Liver (tissue), 10 donors: ENCODE measurements at places on chromosomes 2 and 18. TPM values are rescaled to one million over a fixed set of nuclear protein-coding genes. Genes with fewer than 3 reads are reported as not detected.

DNA sequence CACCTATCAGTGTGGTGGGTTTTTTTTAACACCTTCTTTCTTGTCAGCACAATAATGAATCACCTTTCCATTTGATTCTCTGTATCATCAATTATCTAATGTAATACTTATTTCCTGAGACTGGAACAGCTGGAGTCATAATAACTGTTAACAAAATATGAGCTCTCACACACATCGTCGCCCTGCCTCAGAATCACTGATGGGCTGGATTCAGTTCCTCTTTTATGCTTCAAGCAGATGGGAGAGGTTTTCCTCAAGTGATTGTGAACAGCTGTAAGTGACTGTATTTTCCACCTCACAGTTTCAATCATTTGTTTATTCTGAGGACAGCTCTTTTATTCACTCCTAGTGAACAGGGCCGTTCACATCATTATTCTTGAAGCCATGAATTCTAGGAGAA is 330.2 kb downstream of the DSC3 start:
- H3K27ac ChIP-seq: no peak overlapping the region
- no peaks in the 10 kb centered on the region for H3K4me1 ChIP-seq
- H3K27me3 ChIP-seq: no peaks in the 10 kb centered on the region
- no peaks in the 10 kb centered on the region for H3K36me3 ChIP-seq
- DNase-seq: no peak
- no peak overlapping the region for H3K4me3 ChIP-seq

Gene NCL
- 121 TPM for polyA plus RNA-seq

- H3K4me3 ChIP-seq: no peak overlapping the region
- no peak overlapping the region for H3K27ac ChIP-seq
- peaks cover 3% of the 10 kb centered on the region for H3K4me1 ChIP-seq
Observed at GRCh38 chr18:58364876-58365528, 263.9 kb downstream of the ALPK2 start.

Gene NT5C1B
- polyA plus RNA-seq: 0.63 TPM

GRCh38 chr2:1377473-1377872 is 35.8 kb upstream of the TPO start:
- H3K4me3 ChIP-seq: no peak overlapping the region
- no peaks in the 10 kb centered on the region for H3K4me1 ChIP-seq
- no peaks in the 10 kb centered on the region for H3K36me3 ChIP-seq

GRCh38 chr2:88036606-88037005 is 19.0 kb downstream of the KRCC1 start:
- H3K27me3 ChIP-seq: no peaks in the 10 kb centered on the region
- no peak overlapping the region for H3K27ac ChIP-seq
- H3K4me3 ChIP-seq: no peak overlapping the region
- no peak for DNase-seq
- peaks cover 12% of the 10 kb centered on the region for H3K36me3 ChIP-seq
- no peaks in the 10 kb centered on the region for H3K4me1 ChIP-seq

Gene INPP5D
- polyA plus RNA-seq: 4.2 TPM

Gene STARD6
- polyA plus RNA-seq: not detected

DNA sequence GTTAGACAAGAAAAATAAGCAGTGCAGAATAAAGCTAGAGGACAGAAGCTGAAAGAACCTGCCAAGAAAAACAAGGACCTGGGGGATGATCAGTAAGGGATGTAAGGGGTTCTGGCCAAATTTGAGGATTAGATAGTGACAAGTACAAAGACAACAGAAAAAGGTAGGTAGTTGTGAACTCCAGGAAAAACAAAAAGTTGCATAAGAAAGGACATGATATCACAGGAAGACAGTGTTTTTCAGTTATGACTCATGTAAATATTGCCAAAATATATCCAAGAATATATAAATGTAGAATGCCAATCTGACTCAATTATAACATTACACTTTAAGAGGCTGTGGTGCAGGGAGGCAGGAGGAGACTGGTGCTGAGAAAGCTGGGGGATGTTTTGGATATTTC is 209.8 kb upstream of the SH3BP4 start:
- no peaks in the 10 kb centered on the region for H3K36me3 ChIP-seq
- H3K4me3 ChIP-seq: no peak overlapping the region
- no peak for DNase-seq
- no peaks in the 10 kb centered on the region for H3K27me3 ChIP-seq
- H3K4me1 ChIP-seq: no peaks in the 10 kb centered on the region

GRCh38 chr2:65064728-65065552 is 8.7 kb downstream of the CEP68 start:
- H3K4me3 ChIP-seq: no peak overlapping the region
- H3K27ac ChIP-seq: peak overlapping the region; percentile 57
- H3K36me3 ChIP-seq: no peaks in the 10 kb centered on the region
- no peak for DNase-seq
- peaks cover 14% of the 10 kb centered on the region for H3K4me1 ChIP-seq
- H3K27me3 ChIP-seq: no peaks in the 10 kb centered on the region

- H3K4me3 ChIP-seq: no peak overlapping the region
- no peak overlapping the region for H3K27ac ChIP-seq
- H3K4me1 ChIP-seq: no peaks in the 10 kb centered on the region
- no peak for DNase-seq
Observed at GRCh38 chr18:74841248-74841647, 243.6 kb downstream of the ZNF407 start.

GRCh38 chr18:52288403-52289004 is 51.5 kb upstream of the DCC start:
- H3K27me3 ChIP-seq: no peaks in the 10 kb centered on the region
- peak; percentile 50 for DNase-seq
- no peak overlapping the region for H3K4me3 ChIP-seq

DNA sequence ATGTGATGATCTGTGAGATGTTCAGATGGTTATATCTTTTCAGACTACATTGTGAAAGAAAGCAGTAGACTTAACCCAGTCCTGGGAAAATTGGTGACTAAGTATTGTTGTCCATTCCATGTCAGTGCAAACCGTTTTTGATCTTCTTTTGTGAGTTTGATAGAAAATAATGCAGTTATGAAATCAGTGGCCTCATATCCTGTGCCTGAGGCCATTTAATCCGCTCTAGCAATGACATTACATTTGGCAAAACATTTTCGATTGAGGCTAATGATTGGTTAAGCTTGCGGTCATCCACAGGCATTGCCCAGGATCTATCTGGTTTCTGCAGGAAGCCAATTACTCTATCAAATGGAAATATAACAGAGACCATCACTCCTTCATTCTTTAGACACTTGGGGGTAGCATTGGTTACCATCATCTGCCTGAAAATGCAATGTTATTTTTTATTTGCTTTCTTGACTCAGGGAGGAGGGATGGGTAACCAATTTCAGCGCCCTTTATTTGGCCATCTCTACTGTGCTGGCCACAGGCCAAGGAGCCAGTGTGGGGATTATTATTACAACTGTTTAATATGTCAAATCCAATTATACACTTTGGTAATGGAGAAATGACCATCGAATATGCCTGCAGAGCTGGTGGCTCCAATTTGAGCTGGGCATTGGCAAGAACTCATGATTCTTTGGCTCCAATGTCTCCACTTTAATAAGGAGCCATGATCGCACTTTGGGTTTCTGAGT is 33.6 kb downstream of the TRIB2 start:
- H3K27me3 ChIP-seq: no peaks in the 10 kb centered on the region
- H3K36me3 ChIP-seq: no peaks in the 10 kb centered on the region
- no peak overlapping the region for H3K4me3 ChIP-seq
- H3K27ac ChIP-seq: no peak overlapping the region
- H3K4me1 ChIP-seq: no peaks in the 10 kb centered on the region
- no peak for DNase-seq

- H3K4me1 ChIP-seq: peaks cover 5% of the 10 kb centered on the region
- no peak for DNase-seq
- H3K27ac ChIP-seq: no peak overlapping the region
- no peaks in the 10 kb centered on the region for H3K36me3 ChIP-seq
- H3K4me3 ChIP-seq: no peak overlapping the region
Observed at GRCh38 chr2:218872645-218873358, 7.8 kb upstream of the WNT10A start.

GRCh38 chr2:45895241-45895861 is 243.9 kb downstream of the PRKCE start:
- H3K27ac ChIP-seq: no peak overlapping the region
- no peak overlapping the region for H3K4me3 ChIP-seq
- H3K27me3 ChIP-seq: no peaks in the 10 kb centered on the region
- DNase-seq: no peak
- no peaks in the 10 kb centered on the region for H3K4me1 ChIP-seq

DNA sequence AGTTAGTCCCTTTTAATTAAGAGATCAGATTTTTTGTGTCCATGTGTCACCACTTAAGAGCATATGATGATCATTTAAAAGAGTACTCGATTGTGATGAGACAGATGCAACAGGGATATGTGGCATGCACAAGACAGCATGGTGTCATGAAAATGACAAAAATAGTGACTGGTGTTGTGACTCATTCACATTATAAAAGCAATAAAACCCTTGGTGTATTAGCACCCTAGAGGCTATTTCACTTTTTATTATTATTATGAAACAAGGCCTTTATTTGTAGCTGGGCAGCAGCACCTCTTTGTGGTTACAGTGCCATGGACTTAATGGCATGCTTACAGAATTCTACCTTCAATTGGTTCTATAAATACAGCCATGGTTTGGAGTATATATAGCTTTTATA is 1296.0 kb upstream of the ZEB2 start:
- DNase-seq: no peak
- H3K36me3 ChIP-seq: no peaks in the 10 kb centered on the region
- no peaks in the 10 kb centered on the region for H3K27me3 ChIP-seq
- H3K4me1 ChIP-seq: no peaks in the 10 kb centered on the region

DNA sequence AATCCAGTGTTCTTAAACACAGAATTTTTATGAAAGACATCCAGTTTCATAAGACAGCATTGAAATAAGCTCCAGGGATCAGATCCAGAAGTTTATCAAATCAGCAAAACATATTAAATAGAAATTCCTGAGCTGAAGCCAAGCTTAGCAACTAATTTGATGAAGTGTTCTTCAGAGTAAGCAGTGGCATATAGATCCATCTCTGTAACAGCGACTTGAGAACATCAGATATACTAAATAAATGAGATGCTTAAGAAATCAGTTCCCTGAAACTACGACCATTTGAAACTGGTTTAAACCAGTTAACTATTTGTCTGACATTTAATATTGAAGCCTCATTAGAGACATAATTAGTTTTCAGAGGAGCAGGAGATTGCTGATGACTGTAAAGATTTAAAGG is 34.1 kb downstream of the PPP1R1C start:
- no peak overlapping the region for H3K4me3 ChIP-seq
- no peak for DNase-seq
- H3K27ac ChIP-seq: no peak overlapping the region
- H3K4me1 ChIP-seq: no peaks in the 10 kb centered on the region

DNA sequence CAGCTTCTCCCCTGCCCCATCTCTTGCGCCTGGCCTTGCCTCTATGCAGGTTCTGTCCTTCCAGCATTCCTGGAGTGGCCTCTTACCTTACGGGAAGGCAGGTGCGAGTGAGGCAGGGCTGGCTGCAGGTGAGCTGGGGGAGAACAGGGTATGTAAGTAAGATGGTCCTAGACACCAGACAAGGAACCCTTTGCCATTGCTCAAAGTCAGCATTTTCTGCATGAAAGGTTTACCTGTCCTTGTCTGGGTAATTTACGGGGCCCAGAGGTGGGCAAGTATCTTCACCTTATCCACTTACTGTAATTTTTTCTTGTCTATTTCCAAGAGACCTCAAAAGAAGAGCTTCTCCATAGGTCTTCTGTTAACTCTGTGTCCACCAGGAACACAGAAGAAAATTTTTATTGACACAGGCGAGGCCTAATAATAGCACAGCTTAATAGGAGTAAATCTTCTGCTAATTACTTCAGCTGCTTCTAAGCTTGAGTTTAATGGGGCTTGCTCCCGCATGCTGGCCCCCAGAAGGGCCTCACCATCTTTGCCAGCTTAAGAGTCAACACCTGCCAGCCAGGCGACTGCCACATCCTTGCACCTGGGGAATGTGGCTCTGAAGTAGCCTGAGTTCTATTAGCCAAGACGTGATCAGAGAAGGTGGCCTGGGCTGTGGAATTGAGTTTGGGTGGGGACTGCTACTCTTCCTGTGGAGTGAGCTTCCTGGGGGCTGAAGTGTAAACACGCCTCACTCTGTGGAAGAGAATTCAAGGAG is 27.1 kb downstream of the PCARE start:
- H3K36me3 ChIP-seq: no peaks in the 10 kb centered on the region
- H3K4me3 ChIP-seq: no peak overlapping the region
- no peaks in the 10 kb centered on the region for H3K27me3 ChIP-seq
- no peaks in the 10 kb centered on the region for H3K4me1 ChIP-seq

- no peaks in the 10 kb centered on the region for H3K4me1 ChIP-seq
- no peaks in the 10 kb centered on the region for H3K27me3 ChIP-seq
- no peaks in the 10 kb centered on the region for H3K36me3 ChIP-seq
- no peak for DNase-seq
- no peak overlapping the region for H3K4me3 ChIP-seq
- no peak overlapping the region for H3K27ac ChIP-seq
Observed at GRCh38 chr2:204331988-204332387, 213.3 kb upstream of the PARD3B start.

GRCh38 chr2:15732341-15733077 is 140.8 kb downstream of the DDX1 start:
- H3K27me3 ChIP-seq: no peaks in the 10 kb centered on the region
- H3K27ac ChIP-seq: no peak overlapping the region
- H3K36me3 ChIP-seq: no peaks in the 10 kb centered on the region
- no peak for DNase-seq

DNA sequence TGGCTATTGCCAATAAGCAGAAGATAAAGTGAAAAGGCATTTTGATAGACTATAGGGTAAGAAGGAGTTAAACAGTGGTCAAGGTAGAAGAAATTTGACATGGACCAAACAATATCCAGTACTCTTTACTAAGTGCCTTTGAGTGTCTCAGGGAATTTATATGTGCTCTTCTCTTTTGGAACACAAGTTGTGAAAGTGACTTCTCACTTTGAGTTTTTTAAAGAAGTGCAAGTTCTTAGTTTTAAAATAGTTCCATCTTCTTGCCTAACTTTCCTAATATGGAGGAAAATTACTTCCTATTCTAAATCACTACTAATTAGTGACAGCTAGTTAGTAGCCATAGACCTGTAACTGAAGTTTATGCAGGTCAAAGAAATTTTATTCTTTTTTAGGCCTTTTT is 63.4 kb downstream of the AFTPH start:
- no peak overlapping the region for H3K27ac ChIP-seq
- H3K4me3 ChIP-seq: no peak overlapping the region
- peaks cover 18% of the 10 kb centered on the region for H3K36me3 ChIP-seq
- no peaks in the 10 kb centered on the region for H3K27me3 ChIP-seq

- no peaks in the 10 kb centered on the region for H3K27me3 ChIP-seq
- no peaks in the 10 kb centered on the region for H3K36me3 ChIP-seq
- peak overlapping the region; percentile 61 for H3K4me3 ChIP-seq
Observed at GRCh38 chr2:134120733-134121630, 132.9 kb upstream of the MGAT5 start.

- peaks cover 10% of the 10 kb centered on the region for H3K4me1 ChIP-seq
- H3K36me3 ChIP-seq: no peaks in the 10 kb centered on the region
- no peak for DNase-seq
- H3K4me3 ChIP-seq: no peak overlapping the region
- H3K27ac ChIP-seq: peak overlapping the region; percentile 97
Observed at GRCh38 chr2:70095720-70096670, 8.7 kb downstream of the PCBP1 start.

GRCh38 chr2:141497272-141497671 is 633.5 kb downstream of the LRP1B start:
- no peak overlapping the region for H3K4me3 ChIP-seq
- H3K27ac ChIP-seq: no peak overlapping the region
- no peak for DNase-seq
- H3K27me3 ChIP-seq: no peaks in the 10 kb centered on the region
- H3K4me1 ChIP-seq: no peaks in the 10 kb centered on the region
- H3K36me3 ChIP-seq: no peaks in the 10 kb centered on the region

Gene IL37
- not detected for polyA plus RNA-seq

Gene ABHD3
- 33.5 TPM for polyA plus RNA-seq

- no peaks in the 10 kb centered on the region for H3K4me1 ChIP-seq
- H3K4me3 ChIP-seq: no peak overlapping the region
- H3K36me3 ChIP-seq: no peaks in the 10 kb centered on the region
- H3K27ac ChIP-seq: no peak overlapping the region
- DNase-seq: no peak
Observed at GRCh38 chr2:7043690-7044089, 126.5 kb downstream of the RNF144A start.

Gene NXPH2
- 0.15 TPM for polyA plus RNA-seq
